ENCODE measurements at places on chromosomes 13 and 19.
A peak's percentile ranks its signal among the peaks of the same experiment; 100 is the strongest.

DNA sequence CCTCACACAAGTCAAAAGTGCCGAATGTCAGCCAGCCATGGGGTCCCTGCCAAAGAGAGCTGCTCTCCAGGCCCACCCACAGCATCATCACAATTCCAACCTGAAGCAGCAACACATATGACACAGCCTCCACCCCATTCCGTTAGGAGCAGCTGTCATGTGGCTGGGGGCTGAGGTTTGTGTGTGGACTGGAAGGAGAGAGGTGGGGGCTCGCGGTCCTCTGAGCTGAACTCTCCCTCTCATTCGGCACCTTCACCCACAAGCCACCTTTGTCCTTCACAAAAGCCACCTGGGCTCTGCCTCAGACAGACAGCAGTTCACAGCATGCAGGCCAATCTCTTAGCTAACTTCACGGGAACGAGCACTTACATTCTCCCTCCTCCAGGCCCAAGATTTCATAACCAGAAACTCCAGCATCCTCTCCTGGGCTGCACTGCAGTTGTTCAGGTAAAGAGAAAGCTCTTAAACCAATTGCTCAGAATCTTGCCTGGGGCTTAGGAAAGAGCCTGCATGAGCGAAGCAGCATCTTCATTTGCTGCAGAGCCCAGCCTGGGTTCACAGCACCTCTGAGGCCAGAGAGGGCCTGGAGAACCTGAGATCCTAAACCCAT, 7.2 kb downstream of the RAB20 start:
- H3K27ac ChIP-seq = no peak overlapping the region
- H3K4me3 ChIP-seq = no peak overlapping the region
- DNase-seq = no peak
- H3K4me1 ChIP-seq = peaks cover 25% of the 10 kb centered on the region

GRCh38 chr19:28399187-28399586, 813.8 kb downstream of the UQCRFS1 start:
- no peak overlapping the region for H3K4me3 ChIP-seq
- no peak overlapping the region for H3K27ac ChIP-seq
- H3K4me1 ChIP-seq = peaks cover 11% of the 10 kb centered on the region

DNA sequence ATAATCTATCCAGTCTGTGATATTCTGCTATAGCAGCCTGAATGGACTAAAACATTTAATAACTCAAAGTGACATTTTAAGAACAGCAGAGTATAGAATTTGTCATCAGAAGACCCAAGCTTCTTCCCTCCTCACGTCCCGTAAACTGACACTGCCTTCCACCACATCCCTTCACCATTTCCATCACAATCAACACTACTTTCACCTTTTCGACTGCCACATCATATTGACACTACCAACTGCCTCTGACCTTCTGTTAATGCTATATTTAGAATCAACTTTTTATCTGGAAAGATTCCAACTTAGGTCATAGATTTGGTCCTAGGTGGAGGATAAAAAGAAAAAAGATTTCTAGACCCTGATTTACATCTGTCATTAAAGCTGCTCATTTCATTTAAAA, 39.6 kb downstream of the STOML3 start:
- no peak for DNase-seq
- peaks cover 3% of the 10 kb centered on the region for H3K4me1 ChIP-seq
- no peak overlapping the region for H3K4me3 ChIP-seq
- no peak overlapping the region for H3K27ac ChIP-seq

DNA sequence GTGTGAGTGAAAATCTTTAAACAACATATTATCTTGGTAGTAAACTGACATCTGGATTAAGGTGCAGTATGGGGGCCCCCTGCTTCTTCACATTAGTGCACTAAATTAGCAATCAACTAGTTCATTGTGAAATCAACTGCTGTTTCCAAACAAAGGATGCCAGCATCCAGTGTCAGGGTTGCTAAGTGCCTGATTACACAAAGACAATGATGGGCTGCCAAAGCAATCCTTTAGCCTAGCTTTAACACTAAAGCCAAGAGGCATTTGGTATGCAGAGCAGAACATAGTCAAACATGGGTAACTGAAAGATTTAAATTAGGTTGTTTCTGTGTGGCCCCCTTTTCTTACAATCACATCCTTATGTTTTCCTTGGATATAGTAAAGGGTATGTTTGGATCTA, 543.1 kb upstream of the SLITRK5 start:
- peaks cover 4% of the 10 kb centered on the region for H3K4me1 ChIP-seq
- no peak overlapping the region for H3K4me3 ChIP-seq
- H3K27ac ChIP-seq = no peak overlapping the region
- no peak for DNase-seq

- H3K4me1 ChIP-seq = no peaks in the 10 kb centered on the region
- H3K36me3 ChIP-seq = peaks cover 3% of the 10 kb centered on the region
- no peak overlapping the region for H3K27ac ChIP-seq
- H3K27me3 ChIP-seq = no peaks in the 10 kb centered on the region
- H3K4me3 ChIP-seq = no peak overlapping the region
Measured at GRCh38 chr13:90806016-90806615, 541.4 kb upstream of the MIR17HG start.

GRCh38 chr19:57068921-57069697, 50.7 kb upstream of the USP29 start:
- no peaks in the 10 kb centered on the region for H3K36me3 ChIP-seq
- no peak overlapping the region for H3K27ac ChIP-seq
- H3K4me1 ChIP-seq = no peaks in the 10 kb centered on the region
- no peak for DNase-seq
- H3K27me3 ChIP-seq = no peaks in the 10 kb centered on the region

GRCh38 chr19:54209058-54209810, 8.6 kb downstream of the RPS9 start:
- peak overlapping the region; percentile 95 for H3K27ac ChIP-seq
- H3K27me3 ChIP-seq = no peaks in the 10 kb centered on the region
- peaks cover 24% of the 10 kb centered on the region for H3K36me3 ChIP-seq
- H3K4me1 ChIP-seq = peaks cover 31% of the 10 kb centered on the region
- peak overlapping the region; percentile 8 for H3K4me3 ChIP-seq

DNA sequence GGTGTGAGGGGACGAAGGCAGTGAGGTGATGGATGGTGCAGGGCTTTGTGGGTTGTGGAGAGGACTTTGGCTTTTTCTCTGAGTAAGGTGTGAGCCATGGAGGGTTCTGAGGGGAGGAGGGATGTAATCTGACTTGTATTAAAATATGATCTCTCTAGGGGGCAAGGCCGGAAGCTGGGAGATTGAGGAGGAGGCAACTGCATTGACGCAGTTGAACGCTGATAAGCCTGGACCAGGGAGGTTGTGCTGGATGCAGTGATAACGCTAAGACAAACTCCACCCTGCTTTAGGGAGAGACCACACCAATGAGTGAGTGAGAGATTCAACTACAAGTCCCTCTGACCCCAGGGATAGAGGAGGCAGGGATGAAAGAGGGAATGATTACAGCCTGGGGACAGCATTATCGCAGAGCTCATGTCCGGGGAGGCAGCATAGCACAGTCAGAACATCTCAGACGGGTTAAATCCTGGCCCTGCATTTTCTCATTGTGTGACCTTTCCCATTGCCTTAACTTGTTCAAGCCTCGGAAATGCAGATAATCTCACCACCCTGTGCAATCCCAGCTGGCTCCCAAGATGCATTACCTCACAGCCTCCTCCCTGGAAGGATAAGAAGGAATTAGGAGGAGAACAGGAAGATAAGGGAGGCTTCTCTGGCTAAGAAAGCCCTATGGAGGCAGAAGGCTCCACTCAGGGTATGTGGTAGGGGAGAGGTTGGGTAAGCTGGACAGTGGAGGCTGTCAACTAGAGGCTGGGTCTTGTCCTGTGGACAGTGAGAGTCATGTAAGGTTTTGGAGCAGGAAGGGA, 124.2 kb downstream of the CACNA1A start:
- no peaks in the 10 kb centered on the region for H3K4me1 ChIP-seq
- no peaks in the 10 kb centered on the region for H3K36me3 ChIP-seq
- DNase-seq = no peak
- no peak overlapping the region for H3K4me3 ChIP-seq

DNA sequence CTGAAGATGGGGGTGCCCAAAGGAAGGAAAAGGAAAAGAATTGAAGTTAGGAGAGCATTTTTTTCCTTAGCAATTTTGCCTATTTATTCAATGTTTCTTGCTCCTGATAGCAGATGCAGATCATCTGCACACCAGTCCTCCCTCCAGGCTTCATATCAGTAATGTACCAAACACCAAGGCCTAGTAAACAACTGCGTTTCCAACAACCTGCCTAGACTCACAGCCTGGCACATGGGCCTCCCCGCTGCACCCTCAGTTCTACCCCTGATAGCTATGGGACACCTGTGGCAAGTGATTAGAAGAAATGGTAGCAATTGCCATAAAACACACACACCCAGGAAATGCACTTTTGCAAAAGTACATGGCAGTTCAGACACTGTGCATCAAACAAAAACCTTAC, 30.4 kb upstream of the HMGB1 start:
- H3K4me1 ChIP-seq = no peaks in the 10 kb centered on the region
- H3K27ac ChIP-seq = no peak overlapping the region
- H3K36me3 ChIP-seq = no peaks in the 10 kb centered on the region

DNA sequence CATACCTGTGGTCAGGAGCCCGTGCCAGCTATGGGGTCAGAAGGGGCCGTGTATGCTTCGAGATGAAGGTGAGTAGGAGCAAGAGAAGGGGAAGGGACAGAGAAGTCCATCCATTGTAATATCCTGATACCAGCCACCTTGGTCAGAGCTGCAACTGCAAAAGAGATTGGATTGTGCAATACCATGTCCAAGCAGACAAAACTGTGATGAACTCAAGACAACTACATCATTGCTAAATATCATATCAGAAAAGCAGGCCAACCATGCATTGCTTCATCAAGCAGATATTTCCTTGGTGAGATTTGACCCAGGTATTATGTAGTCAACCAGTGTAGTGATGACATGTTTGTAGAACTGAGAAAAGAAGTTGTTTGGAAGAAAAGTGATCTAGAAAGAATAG, 12.1 kb downstream of the HNRNPUL1 start:
- H3K4me3 ChIP-seq = no peak overlapping the region
- peaks cover 57% of the 10 kb centered on the region for H3K36me3 ChIP-seq
- no peak overlapping the region for H3K27ac ChIP-seq
- no peaks in the 10 kb centered on the region for H3K4me1 ChIP-seq
- DNase-seq = no peak

DNA sequence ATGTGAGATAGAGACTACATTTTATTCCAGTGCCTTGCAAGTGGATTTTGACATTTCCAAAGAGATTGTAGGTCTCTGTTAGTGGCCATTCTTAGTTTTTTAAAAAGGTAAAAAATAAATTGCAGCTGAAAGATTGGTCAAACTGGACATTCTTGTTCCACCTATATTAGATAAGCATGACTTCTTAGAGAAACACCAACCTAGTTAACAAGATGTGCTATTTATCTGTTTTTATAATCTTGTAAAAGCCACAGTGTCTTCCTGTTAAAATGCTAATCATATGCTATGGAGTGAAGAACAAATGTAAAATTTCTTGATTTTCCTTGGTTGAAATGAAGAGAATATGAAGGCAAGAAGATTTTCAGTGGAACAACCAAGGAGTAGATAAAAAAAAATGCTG, 33.4 kb upstream of the GPR183 start:
- peaks cover 21% of the 10 kb centered on the region for H3K36me3 ChIP-seq
- no peak overlapping the region for H3K4me3 ChIP-seq
- no peak for DNase-seq
- H3K4me1 ChIP-seq = peaks cover 2% of the 10 kb centered on the region
- H3K27ac ChIP-seq = no peak overlapping the region
- no peaks in the 10 kb centered on the region for H3K27me3 ChIP-seq

DNA sequence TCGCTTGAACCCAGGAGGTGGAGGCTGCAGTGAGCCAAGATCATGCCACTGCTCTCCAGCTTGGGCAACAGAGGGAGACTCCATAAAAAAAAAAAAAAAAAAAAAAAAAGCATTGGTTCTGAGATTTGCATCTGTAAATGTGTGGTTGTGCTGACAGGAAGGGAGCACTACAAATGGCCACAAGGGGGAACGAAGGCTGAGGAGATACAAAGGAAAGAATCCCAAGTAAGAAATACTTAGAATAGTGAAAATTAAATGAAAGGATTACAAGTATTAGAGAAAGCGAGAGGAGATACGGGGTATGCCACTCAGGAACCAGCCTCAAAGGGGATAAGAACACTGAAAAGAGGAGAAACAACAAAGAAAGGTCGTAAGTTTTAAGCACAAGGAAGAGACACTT, 284.9 kb downstream of the KLF12 start:
- H3K36me3 ChIP-seq = peaks cover 24% of the 10 kb centered on the region
- no peak overlapping the region for H3K4me3 ChIP-seq
- DNase-seq = no peak

DNA sequence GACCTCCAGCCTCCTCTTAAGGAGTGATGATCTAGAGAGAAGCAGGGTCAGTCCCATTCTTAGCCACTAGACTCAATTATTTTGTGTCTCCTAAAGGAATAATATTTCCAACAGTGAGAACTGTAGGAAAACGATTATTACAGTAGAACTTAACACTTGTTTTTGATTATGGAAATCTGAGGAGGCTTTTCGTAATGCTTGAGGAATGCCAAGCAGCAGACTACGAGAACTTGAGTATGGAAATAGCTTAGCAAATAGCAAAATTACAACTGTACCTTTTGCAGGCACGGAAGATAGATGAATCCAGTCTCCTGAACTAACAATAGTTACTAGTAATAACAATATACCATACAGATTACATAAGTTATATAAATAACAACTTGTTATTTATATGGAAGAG, 12.2 kb downstream of the BRD4 start:
- peak overlapping the region; percentile 68 for H3K27ac ChIP-seq
- H3K4me1 ChIP-seq = peaks cover 72% of the 10 kb centered on the region
- no peak for DNase-seq
- no peak overlapping the region for H3K4me3 ChIP-seq
- peaks cover 11% of the 10 kb centered on the region for H3K36me3 ChIP-seq

DNA sequence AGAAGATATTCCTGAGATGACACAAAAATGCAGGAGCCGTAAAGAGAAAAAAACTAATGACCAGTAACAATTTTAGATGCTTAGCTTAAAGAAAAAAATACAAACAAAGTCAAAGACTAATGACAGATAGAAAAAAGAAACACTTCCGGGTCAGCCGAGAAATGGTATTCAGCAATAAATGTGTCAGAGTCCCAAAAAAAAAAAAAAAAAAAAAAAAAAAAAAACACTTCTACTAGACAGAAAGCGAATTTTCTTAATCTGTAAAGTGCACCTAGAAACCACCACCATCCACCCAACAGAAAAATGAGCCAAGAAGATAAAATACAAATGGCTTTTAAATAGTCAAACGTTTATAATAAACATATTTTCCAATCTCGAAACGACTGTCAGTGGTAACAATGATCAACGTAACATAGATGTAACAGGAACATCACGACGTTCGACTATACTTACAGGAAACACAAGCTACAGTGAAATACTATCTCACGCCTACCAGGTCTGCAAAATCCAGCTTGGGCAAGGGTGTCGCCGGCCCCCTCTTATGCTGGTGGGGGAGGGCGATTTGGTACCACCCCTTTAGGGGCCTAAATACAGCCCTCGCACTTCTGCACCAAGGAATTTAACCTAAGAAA, 10.6 kb downstream of the ABHD17A start:
- H3K36me3 ChIP-seq = no peaks in the 10 kb centered on the region
- H3K27ac ChIP-seq = peak overlapping the region; percentile 89
- H3K27me3 ChIP-seq = no peaks in the 10 kb centered on the region
- H3K4me3 ChIP-seq = peak overlapping the region; percentile 98
- H3K4me1 ChIP-seq = peaks cover 16% of the 10 kb centered on the region
- no peak for DNase-seq

- no peaks in the 10 kb centered on the region for H3K27me3 ChIP-seq
- H3K4me3 ChIP-seq = no peak overlapping the region
- peaks cover 19% of the 10 kb centered on the region for H3K36me3 ChIP-seq
- H3K4me1 ChIP-seq = no peaks in the 10 kb centered on the region
- no peak overlapping the region for H3K27ac ChIP-seq
Measured at GRCh38 chr19:33118643-33119042, 13.3 kb upstream of the WDR88 start.
